ENCODE measurements at places on chromosomes 4 and X.

DNA sequence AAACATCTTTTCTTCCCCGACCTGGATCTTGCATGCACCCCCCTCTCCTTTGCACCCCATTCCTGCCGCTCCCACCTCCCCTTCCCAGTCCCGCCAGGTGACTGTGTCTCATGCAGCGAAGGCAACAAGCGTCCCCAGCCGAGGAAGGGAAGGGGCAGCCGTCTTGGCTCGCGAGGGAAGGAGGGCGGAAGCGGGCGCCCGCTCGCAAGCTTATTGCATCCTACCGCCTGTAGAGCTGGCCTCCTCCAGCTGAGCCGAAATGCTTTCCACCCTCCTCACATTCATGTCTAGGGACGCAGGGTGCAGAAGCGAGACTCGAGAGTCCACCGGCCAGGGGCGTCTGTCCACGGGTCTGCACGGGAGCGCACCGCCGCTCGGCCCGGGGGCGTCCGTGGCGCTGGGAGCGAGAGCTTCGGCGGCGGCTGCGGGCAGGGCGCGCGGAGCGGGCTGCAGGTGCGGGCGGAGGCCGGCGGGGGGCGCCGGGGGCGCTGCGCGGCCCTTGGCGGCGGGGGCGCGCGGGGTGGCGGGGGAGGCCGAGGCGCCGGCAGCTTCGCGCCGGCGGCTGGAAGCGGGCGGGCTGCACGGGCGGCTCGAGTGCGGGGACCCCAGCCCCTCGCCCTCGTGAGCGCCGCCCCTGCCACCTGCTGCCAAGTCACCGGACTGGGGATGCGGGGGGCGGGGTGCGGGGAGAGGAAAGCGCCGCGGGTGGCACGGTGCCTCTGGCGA is at the start of gene KCNIP4:
Gene KCNIP4 (minus strand): TSS at position 426 of the 726 bp plus-strand sequence.
- no peak for DNase-seq

DNA sequence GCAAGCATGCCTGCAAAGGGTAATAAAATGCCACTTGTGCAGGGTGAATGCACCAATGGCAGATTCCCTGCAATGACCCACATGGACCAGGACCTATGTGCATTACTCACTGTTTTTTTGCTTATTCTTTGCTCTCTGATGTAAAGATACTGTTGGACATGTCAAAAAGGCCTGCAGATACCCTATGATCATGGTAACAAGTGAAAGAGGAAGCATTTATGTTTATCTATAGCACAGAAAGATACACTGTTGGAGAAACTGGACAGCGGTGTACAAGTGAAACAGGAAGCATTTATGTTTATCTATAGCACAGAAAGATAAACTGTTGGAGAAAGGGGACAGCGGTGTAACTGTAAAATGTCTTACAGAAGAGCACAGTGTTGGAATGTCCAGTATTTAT is 127.5 kb downstream of the PAPSS1 start:
- DNase-seq, result no peak

GRCh38 chr4:137852326-137852725 is 320.0 kb upstream of the PCDH18 start:
- DNase-seq, result no peak

- DNase-seq, result no peak
Measured at GRCh38 chrX:460823-461640, 74.3 kb upstream of the PPP2R3B start.

- no peak for DNase-seq
Measured at GRCh38 chr4:107906458-107907100, 24.8 kb upstream of the CYP2U1 start.

DNA sequence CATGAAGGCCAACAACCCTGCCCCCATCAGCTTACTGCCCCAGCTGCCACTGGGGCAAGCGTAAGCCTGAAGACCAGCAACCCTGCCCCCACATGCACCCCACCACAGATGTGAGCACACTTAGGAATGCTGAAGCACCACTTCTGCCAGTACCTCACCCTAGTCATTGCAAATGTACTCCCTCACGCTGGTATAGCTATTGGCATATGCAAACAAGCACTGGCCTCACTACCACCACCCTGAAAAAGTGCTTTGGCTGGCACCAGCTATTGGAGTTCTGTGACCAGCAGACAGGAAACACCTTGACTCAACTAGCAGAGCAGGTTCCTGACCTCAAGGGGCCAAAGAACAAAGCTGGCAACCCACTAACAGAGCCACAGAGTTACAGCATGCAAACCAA is 534.4 kb upstream of the POU3F4 start:
- DNase-seq, result no peak

- no peak for DNase-seq
Measured at GRCh38 chr4:170242471-170242870, 152.7 kb upstream of the AADAT start.

DNA sequence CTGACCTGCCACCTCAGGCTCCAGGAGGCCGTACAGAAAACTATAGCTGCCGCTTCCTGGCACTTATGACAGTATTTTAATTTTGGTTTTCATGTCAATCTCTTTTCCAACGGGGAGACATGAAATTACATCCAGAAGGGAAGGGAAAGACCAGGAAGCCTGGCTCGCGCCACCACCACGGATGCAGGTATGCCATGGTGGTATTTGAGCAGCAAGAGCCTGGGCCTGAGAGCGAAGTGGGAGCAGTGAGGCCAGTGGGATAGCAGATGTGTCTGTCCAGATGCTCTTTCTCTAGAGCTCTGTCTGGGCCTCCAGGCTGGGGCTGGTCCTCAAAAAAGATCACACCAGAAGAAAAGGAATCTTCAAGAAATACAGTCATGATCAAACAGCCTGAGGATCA is 82.5 kb upstream of the CPEB2 start:
- no peak for DNase-seq

DNA sequence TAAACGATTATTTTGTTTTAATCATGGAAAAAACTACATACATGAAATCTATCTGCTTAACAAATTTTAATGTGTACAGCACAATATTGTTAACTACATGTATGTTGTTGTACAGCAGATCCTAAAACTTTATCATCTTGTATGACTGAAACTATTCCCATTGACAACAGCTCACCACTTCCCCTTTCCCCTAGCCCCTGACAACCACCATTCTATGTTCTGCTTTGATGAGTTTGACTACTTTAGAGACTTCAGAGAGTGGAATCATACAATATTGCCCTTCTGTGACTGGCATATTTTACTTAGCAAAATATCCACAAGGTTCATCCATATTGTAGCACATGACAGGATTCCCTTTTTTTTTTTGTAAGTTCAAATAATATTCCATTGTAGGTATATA is 185.9 kb downstream of the CFAP299 start:
- no peak for DNase-seq

- DNase-seq, result peak; percentile 32
Measured at GRCh38 chrX:19695884-19696283, 180.6 kb upstream of the MAP3K15 start.

DNA sequence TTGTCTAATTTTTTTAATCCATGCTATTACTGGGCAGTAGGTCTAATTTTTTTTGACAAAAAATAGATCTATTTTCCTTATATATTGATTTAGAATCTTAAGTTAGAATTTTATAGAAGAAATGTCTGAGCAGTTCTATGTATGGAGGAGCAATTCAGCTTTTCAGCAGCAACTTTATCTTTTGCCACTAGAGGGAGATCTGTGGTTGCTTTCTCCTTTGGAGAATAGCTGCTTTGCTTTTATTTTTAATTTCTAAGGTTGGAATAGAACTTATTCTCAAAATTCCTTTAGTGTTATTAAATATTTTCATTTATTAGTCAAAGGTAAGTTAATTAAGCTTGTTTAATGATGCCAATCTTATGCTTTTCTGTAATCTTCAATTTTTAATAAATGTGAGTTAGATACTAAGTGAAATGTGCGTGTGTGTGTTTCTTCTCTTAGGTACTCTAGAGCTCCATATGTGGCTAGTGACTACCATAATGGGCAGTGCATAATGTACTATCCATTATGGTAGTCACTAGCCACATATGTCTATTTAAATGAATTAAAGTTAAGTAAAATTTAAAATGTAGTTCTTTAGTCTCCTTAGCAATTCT is 29.3 kb downstream of the FAM199X start:
- peak; percentile 37 for DNase-seq

DNA sequence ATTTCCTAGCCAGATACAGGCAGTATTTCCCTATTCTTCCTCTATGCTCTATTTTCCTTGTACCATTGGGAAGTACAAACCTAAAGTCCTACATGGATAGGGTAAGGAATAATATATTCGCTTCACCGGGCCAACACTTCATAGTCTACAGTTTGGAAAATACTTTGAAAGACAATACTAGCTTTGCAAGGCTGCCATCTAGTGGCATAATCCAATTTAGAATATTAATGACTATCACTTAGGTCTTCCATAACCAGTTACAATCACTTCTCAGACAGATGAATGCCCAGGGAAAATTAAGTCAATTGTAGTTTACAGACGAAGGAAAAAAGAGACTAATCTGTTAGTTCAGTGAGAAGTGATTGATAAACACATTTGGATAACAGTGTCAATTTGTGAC is 141.0 kb upstream of the FAM47C start:
- peak; percentile 1 for DNase-seq

- DNase-seq, result no peak
Measured at GRCh38 chr4:92334716-92335350, 31.1 kb downstream of the GRID2 start.

DNA sequence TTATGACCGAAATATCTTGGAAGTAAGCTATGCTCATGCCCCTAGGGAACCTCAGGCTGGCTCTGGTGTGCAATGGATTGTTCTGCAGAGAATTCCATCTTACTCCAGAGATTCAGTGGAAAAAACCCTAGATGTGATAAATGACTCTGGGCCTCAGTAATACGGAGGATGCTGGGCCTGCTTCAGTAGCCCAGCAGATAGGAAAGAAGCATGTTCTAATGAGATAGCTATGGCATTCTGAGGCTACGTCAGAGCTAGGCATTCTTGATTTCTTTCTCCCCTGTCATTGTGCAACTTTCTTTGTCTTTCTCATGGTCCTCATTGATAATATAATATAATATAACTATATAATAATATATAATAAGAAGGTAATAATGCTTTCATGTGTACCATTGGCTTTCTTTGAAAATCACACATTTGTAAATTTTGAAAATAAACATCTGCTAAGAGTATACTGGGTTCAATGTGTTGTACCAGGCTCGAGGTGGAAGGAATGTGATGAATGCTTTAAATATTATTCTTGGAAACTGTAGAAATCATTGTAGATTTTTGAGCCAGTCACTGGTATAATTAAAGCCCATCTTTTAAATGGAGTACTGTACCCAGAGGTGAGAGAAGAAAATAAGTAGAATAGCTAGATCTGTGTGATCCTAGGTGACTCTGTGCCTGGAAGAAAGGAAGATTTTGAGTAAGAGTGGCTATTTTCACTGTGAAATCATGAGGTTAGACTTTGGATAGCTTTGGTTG is 152.0 kb downstream of the IL15 start:
- no peak for DNase-seq

DNA sequence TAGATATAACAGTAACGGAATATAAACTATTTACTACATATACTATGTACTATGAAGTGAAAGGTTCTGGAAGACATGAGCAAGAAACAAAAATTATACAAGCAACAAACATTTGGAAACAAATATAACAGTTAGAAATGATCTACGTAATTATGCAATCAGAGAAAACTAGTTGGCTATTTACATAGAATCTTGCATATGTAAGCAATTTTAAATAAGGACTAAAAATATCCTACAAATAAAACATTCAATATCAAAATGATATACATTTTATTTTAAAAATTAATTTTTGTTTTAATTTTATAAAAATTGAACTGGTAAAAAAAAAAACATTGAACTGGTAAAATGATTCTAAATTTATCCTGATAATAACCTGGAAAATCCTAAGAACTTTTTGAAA is 642.5 kb upstream of the PCDH10 start:
- no peak for DNase-seq

GRCh38 chr4:76458297-76458696 is 23.3 kb downstream of the SHROOM3 start:
- DNase-seq, result no peak

GRCh38 chr4:10090467-10091250 is 25.9 kb downstream of the WDR1 start:
- DNase-seq, result no peak

DNA sequence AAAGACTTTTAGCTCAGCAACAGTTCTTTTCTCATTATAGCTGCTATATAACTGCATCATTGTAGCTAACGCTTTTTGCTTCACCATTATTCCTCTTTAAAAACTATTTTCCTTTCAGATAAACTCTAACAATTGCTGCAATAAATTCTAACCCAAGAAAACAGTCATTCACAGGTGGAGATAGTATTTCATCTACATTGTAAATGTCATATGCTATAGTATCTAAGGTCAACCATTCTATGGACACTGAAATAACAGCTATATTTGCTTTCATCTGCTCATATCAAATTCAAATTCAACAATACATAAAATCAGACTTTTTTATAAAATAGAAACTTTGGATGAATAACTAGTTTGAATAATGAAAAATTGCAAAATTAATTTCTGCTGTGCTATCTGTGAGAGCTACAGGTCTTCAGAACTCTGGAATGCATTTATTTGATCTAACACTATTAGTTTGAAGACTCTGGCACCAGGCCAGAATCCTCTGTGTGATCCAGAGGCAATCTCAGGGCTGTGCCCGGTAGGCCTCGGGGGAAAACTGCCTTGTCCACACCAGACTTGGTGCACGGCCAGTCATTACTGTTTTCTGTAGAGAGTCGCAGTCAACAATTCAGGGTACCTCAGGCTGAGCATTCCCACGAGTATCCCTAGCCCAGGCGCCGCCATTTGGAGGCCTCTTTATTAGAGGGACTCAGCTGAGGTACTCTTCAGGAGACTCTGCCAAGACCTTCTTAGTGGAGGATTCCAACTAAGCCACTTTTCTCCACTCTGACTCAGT is 332.4 kb downstream of the SLC7A11 start:
- DNase-seq, result no peak

GRCh38 chr4:21835712-21836111 is 112.9 kb downstream of the KCNIP4 start:
- no peak for DNase-seq
